Breast epithelium (tissue), 4 donors: ENCODE measurements at places on chromosomes 5 and 9.
A peak's percentile ranks its signal among the peaks of the same experiment; 100 is the strongest.

DNA sequence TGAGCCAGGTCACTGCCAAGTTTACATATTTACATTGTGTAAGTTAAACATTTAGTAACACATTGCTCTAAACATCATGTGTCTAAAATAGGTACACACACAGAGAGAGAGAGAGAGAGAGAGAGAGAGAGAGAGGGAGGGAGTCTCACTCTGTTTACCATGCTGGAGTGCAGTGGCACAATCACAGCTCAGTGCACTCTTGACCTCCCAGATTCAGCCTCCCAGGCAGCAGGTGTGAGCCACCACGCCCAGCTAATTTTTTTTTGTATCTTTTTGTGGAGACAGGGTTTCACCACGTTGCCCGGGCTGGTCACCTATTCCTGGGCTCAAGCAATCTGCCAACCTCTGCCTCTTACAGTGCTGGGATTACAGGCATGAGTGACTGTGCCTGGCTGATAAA, 1045.3 kb downstream of the TLE1 start:
- no peak for DNase-seq

- no peak for DNase-seq
These were observed 92.7 kb downstream of the TMC1 start for GRCh38 chr9:72614067-72614466.

DNA sequence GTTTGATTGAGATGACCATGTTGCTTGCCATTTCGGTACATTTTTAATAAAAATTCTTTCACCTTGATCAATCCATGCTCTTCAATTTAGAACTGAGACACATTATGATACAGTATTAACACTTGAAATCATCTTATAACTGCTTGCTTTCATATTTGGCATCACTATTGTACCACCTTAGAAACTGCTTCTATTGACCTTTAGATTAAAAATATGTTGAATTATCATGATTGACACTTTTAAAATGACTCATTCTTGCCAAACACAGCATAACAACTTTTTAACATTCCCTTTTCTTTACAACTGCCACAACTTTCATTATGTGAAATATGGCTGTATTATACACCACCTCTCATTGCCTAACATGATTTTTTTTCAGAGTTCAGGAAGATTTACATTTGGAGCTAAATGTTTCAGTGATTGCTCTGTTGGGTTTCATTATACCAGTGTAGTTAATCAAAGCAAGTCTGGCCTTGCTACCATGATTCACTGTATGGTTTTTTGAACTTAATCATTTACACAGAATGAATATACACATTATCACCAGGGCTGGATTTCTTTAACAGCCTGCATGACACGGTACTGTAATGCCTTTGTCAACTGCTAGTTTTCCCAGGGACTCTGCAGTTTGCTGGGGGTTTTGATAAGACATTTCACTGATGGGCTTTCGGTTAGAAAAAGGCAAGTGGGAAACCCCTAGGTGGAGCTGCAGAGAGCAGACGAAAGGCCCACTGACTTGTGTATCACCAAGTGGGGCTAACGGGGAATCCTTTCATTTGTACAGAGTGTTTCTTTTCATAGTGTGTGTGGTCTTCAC, 93.6 kb upstream of the TLE4 start:
- no peak for DNase-seq

- DNase-seq: no peak
These were observed 7.5 kb downstream of the NREP start for GRCh38 chr5:111749303-111750026.

DNA sequence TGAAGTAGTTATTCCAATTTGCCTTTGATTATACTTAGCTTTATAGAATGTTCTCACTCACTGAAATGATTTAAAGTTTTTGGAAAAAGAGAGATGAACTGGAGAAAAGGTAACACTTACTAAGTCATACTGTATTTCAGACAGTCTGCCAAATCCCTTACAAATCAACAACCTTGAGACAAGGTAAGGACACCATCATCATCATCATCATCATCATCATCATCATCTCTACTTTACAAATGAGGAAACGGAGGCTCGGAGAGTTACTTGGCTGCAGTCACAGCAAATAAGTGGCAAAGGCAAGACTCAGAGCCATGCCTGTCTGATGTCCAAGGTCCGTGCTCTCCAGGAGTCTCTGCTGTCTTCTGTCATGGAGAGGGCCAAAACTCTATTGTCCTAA, 9.4 kb downstream of the GDA start:
- DNase-seq: no peak

GRCh38 chr5:119354537-119355243, 1.1 kb upstream of the TNFAIP8 start:
- DNase-seq: no peak

DNA sequence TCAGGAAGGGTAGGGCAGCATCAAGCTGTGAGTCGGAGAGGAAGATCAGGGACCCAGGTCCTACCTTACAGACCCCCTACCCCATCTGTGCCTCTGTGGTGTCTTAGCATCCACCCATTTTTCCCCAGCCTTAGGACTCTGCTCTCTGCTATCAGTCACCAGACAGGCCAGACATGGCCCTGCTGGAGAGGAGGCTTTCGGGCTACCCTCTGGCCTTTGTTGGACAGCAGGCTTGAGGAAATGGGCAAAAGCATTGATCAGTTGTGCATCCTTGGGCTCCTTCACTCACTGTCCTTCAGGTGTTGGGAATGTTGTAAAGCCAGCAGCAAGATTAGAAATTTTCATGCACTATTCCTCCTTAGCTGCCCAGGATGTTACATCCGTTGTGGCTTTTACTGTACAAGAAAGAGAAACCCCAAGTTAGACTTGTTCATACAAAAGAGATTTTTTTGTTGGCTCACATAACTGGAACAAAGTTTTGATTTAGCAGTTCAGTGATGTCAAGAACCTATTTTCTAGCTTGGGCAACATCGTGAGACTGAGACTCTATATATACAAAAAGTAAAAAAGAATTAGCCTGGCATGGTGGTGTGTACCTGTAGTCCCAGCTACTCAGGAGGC, 17.4 kb upstream of the TNFAIP8 start:
- no peak for DNase-seq

DNA sequence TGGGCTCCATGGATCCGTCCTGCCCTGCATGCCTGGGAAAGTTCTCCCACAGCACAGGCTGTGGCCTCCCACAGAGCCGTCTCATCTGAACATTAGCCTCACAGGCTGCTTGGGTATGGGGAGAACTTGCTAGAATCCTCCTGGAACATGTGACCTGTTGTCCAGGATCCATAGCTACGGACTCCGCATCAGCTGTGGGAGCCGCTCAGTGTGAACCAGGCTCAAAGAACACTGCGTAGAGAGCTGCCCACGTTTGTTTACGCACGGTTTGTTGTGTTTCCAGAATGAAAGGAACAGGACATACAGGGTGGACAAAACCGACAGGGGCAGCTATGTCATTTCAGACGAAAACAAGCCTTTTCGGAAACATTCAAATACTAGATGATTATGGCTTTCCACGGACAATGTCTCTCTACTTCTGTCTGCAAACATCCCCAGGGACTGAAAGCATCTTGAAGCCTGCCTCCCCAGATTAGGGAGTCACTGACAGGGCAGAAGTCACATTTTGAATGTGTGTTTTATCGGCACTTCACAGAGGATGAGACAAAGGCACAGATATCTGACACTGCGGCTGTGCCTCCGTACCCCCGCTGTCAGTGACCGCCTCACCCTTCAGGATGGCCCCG, 390.3 kb downstream of the GADD45G start:
- DNase-seq: no peak

DNA sequence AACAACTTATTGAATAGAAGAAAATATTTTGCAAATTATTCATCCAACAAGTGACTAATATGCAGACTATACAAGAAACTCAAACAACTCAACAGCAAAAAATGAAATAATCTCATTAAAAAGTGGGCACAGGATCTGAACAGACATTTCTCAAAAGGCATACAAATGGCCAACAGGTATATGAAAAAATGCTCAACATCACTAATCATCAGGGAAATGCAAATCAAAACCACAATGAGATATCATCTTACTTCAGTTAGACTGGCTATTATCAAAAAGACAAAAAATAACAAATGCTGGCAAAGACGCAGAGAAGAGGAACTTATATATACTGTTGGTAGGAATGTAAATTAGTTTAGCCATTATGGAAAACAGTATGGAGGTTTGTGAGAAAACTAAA, 1.8 kb upstream of the AMACR start:
- no peak for DNase-seq

GRCh38 chr9:134275375-134275774, 50.9 kb upstream of the RXRA start:
- no peak for DNase-seq

GRCh38 chr5:60671899-60672692, 27.9 kb downstream of the DEPDC1B start:
- no peak for DNase-seq

DNA sequence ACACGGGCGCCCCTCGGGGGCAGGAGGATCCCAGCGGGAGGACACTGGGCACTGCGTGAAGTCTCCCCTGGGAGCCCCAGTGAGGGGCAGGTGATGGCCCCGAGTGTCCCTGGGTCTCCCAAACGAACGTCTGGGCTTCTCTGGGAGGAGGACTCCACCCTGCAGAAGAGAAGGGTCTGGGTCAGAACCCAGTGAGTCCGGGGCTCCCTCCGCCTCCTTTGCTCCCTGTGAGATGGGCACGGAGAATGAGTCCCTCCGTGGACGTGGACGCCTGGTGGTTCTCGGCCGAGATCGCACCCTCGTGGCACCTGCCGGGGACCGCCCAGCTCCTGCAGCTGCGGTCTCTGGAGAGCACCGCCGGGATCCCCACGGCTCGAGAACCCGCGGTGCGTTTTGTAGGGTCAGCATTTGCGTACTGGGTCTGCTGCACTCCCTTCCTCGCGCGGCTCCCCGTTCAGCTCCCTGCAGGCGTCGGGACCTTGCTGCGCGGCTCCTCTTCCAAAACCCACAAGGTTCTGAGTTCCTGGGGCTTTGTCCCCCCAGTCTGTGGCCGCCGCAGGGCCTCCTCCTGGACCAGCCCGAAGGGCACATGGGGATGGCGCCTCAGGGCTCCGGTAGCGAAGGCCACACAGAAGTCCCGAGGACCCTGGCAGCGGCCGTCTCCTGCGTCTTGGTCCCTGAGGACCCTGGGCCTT, 10.2 kb upstream of the CEP72 start:
- no peak for DNase-seq

- no peak for DNase-seq
These were observed 9.5 kb downstream of the SEC16A start for GRCh38 chr9:136473354-136473721.

DNA sequence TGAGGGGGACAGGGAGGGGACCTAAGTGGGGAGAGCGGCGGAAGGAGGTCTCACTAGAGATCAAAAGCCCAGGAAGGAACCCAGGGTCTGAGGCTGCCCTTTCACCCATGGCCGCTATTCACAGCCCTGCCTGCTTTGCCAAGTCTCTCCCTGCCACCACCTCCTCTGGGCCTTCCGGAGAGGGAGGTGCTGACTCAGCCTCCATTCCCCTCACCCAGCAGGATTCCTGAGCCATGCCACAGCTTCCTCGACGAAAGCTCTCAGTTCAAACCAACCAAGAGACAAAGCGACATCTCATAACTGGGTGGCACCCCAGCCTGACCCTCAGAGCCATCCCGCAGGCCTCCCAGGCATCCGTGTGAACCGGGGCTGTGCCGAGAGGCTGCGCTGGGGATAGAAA, 36.7 kb downstream of the PAX5 start:
- DNase-seq: no peak

DNA sequence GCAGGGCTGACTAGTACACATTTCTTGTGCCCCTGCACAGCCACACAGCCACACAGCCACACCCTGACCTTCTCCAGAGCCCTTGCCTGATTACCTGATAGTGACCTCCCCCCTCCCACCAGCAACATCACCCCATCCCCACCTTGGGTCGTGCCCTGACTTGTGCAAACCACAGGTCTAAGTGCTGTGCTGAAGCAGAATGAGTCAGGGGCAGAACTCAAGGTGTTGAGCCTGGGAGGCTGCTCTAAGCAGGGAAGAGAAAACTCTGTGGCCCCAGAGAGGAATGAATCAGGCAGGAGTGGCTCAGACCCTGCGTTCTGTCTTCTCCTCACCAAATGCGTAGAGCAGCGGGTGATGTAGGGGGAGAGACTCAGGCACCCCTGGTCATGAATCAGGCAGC, 24.3 kb upstream of the FAT2 start:
- DNase-seq: no peak

DNA sequence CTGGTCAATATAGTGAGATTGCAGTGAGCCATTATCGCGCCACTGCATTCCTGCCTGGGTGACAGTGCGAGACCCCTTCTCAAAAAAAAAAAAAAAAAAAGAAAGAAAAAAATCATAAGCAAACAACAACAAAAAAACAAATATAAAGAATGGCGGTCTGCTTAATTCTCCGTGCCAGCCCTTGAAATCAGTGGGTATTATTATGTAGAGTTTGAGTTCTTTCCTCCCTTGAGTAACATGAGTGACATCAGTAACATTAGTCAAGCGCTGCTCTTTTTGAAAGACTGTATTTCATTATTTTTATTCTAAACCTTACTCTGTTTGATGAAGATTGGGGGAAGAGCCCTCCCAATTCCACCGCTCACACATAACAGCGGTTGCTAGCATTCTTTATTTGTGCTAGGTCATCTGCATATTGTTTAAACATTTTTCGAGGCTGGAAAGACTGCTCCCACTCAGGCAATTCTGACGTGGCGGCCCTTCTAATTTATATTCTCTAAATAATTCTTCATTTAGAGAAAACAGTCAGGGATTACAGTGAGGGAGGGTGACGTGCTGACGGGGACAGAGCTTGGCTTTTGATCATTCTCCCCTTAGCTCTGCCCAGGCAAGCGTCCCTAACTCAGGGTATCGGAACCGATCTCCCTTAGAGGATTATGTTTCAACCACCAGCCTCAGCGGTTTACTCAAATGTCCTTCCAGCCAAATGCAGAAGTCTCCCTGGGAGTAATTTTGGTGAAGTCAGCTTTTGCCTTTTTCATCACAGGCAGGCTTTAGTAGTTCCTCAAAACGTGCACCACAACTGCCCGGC, 860 bp upstream of the MARCHF6 start:
- no peak for DNase-seq

DNA sequence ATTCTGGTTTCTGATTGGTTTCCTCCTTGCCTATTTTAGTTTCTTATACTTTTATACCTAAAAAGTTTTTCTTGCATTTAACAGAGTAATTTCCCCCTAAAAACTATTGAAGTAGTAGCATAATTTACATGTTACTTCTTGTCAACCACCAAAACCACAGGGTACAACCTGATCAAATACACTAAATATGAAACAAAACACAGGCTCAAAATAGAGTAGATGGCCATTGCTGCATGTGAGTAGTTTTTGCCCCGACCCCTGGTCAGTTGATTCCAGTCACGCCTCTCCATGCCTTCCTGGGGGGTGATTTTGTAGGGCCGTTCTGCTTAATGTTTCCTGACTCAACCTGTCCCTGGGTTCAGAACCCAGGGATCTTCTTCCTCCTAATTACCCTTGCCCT, 101.8 kb downstream of the TLE4 start:
- no peak for DNase-seq

GRCh38 chr5:171622010-171622409, 163.6 kb upstream of the SMIM23 start:
- DNase-seq: peak; percentile 30
